ENCODE measurements at places on chromosomes 4 and X.

GRCh38 chr4:143381189-143382118, 44.8 kb downstream of the GAB1 start:
- DNase-seq = peak; percentile 81

- no peak for DNase-seq
Observed at GRCh38 chrX:30402366-30402765, 93.2 kb upstream of the NR0B1 start.

GRCh38 chr4:22435652-22436051, 80.2 kb downstream of the ADGRA3 start:
- no peak for DNase-seq

DNA sequence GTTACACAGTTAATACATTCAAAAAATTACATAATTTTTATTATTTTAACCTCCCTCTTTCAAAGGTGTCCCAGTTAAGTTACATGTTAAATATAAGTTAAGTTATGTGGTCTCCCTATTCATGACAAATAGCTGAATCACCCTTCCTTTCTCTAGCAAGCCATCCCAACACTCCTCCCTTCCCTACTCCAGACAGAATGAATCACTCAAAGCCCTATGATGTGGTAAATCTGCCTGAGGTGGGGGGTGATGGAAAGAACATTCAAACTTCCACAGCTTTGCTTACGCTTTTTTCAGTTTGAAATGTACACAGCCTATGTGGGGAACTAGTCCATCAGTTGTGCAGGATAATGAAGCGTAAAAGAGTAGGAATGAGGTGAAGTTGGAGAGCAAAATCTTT, 90.2 kb downstream of the CXCL13 start:
- no peak for DNase-seq

GRCh38 chr4:61938250-61938846, 738.2 kb downstream of the ADGRL3 start:
- no peak for DNase-seq

- no peak for DNase-seq
Observed at GRCh38 chr4:117889978-117890377, 144.3 kb upstream of the NDST3 start.

DNA sequence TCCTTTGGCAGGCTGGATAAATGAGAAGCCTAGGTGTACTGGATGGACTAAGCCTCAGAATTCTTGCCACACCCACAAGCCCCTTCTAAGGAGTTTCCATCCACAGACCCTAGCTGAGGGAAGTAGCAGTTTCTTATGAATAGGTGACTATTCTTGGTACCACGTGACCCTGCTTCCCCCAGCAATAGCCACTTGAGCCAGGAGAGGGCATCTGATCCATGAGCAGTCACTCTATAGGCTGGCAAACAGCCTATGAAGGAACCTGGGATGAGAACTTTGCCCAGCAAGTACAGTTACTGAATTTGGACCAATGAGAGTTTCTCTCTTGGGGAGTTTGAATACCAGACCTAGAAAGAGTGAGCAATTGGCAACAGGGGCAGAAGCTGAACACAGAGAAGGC, 84.0 kb downstream of the RTL9 start:
- no peak for DNase-seq

DNA sequence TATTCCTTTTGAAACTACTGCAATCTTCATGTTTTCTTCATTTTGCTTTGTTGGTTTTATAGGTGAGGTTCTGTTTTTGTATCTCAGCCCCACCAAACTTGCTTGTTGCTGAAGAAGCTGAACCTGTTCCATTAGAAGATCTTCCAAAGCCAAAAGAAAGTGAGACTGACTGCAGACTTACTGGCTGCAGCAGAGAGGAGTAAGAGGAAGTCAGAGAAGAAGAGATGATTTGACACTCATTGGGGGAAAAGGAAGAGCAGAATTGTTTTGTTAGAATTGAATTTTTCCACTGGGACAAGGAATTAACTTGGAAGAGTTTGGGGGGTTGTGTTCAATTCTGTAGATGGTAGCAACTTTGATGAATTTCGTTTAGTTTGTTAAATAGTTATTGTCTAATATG, 3.1 kb downstream of the TEX13D start:
- DNase-seq = no peak

GRCh38 chrX:121639781-121640180, 592.4 kb downstream of the GLUD2 start:
- no peak for DNase-seq

GRCh38 chrX:134202561-134202960, 34.4 kb upstream of the CCDC160 start:
- no peak for DNase-seq
